ENCODE measurements at places on chromosomes 3 and 15. TPM values are rescaled to one million over a fixed set of nuclear protein-coding genes. Genes with fewer than 3 reads are reported as not detected.

GRCh38 chr3:120496278-120497002 lies 45.6 kb upstream of the FSTL1 start:
- no peak for DNase-seq
- no peak overlapping the region for H3K27ac ChIP-seq
- H3K4me1 ChIP-seq, result no peaks in the 10 kb centered on the region
- no peaks in the 10 kb centered on the region for H3K27me3 ChIP-seq
- no peaks in the 10 kb centered on the region for H3K36me3 ChIP-seq
- no peak overlapping the region for H3K4me3 ChIP-seq

DNA sequence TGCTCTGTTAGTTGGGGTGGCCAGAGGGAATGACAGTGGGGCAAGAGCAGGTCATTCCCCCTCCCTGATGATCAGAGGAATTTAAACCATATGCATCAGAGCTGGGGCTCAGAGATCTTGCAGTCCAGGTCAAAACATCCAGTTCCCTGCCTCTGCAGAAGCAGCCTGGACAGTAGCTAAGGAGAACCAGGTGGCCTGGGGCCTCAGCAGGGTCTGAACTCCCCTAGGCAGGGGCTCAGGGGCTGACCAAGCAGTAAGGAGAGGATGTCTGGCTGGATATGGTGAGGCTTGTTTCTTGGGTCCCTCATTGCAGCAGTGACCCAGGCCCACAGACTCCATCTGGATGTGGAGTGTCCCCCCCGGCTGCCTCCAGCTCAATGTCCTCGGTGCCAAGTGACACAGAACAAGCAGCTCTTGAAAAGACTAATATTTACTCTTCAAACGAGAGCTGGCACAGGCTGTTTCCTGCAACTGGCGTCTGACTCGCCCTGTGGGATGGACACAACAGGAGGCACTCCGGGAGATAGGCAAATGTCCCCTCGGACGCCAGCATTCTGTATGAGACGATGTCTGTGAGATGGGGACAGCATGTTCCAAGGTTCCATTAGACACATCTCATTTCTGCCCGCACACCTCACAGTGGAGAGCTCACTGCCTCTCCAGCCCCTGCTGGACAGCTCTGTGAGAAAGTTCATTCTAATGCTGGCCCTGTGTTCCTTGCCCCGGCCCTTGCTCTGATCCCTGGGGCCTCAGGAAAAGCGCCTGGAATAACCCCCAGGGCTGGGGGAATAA lies 37.1 kb downstream of the SEC22C start:
- H3K27ac ChIP-seq, result no peak overlapping the region
- H3K4me1 ChIP-seq, result peaks cover 4% of the 10 kb centered on the region
- DNase-seq, result no peak
- no peak overlapping the region for H3K4me3 ChIP-seq
- no peaks in the 10 kb centered on the region for H3K27me3 ChIP-seq
- no peaks in the 10 kb centered on the region for H3K36me3 ChIP-seq

DNA sequence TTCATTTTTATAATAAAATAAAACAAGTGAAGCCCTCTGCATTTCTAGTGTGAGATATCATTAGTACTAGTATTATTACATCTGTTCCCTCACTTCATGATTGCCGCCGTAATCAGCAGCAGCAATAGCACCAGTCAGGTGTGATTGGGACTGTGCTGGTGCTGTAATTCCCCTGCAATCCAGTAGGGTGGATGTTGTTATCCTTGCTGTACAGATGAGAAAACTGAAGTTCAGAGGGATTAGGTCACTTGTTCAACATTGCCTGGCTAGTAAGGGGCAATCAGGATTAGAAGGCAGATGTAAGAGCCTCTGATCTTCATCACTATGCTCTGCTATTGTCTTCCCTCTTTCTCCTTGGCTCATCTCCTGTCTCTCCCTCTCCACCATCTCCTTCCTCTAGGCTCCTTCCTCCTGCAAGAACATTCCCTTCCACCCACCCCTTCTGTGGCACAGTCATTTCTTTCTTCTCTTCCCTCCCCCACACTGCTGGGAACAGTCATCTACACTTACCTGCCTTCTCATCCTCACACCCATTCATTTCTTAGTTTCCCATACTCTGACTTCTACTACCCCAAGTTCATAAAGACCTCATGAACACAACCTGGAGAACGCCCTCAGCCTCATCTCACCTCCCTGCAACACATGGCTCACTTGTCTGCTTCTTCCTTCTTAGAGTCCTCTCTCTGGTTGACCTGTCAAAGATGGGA lies 29.7 kb downstream of the CRYGS start:
- H3K36me3 ChIP-seq, result no peaks in the 10 kb centered on the region
- H3K27me3 ChIP-seq, result no peaks in the 10 kb centered on the region
- no peaks in the 10 kb centered on the region for H3K4me1 ChIP-seq
- no peak overlapping the region for H3K4me3 ChIP-seq

The RTP1 gene
- not detected for total RNA-seq

DNA sequence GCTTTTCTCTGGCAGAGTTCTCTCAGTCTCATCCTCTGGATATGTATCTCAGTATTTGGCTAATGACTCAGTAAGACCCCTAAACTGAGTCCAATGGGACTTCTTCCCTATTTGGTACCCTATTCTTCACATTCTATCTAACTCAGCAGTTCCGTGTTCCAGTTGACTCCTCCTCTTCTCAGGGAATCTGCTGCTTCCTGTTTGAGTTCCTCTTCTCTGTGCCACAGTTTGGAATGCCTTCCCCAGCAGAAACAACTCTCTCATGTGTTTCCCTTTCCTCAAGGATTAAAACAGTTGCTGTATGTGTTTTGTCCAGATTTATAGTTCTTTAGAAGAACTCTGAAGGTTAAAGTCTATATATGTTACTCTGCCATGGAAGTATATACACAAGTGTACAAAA lies 344.0 kb upstream of the RARB start:
- H3K27ac ChIP-seq, result no peak overlapping the region
- no peak overlapping the region for H3K4me3 ChIP-seq
- H3K4me1 ChIP-seq, result no peaks in the 10 kb centered on the region
- no peak for DNase-seq

The EHD4 gene
- total RNA-seq, result 31.5 TPM

The ECE2 gene
- total RNA-seq, result not detected

DNA sequence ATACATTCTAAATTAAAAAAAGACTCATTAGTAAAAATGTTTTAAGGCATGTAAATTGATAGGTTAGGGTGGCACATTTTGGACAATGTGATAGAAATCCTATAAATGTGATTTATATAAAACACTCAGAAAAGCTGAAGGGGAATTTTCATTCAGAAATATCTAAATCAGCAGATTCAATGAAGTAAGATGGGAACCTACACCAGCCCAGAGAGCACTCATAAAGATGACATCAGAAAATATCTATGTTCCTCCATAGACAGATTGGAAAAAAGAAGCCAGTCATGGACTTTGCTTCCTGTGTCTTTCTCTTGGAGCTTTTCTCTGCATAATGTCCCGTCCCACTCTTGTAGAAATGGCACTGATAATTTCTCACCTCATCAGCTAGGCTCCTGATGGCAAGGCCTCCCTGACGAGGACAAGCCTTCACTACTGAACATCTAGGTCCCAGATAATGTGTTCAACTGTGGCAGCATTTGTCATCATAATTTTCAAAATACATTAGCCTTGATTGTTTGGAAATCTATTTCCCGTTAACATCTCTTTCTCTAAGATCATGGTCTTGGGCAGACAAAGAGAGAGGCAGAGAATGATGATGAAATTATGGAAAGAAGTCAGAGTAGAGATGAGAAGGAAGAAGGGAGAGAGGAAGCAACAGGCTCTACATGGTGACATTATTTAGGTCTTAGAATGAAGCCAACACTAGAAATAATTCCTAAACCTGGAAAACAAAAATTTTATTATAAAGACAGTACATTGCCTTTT lies 354.4 kb downstream of the NTRK3 start:
- no peaks in the 10 kb centered on the region for H3K27me3 ChIP-seq
- no peaks in the 10 kb centered on the region for H3K36me3 ChIP-seq
- H3K4me1 ChIP-seq, result no peaks in the 10 kb centered on the region
- no peak for DNase-seq
- H3K27ac ChIP-seq, result peak overlapping the region; percentile 18

GRCh38 chr3:20524328-20524727 lies 338.3 kb upstream of the SGO1 start:
- no peak overlapping the region for H3K27ac ChIP-seq
- H3K4me1 ChIP-seq, result no peaks in the 10 kb centered on the region
- H3K4me3 ChIP-seq, result no peak overlapping the region
- H3K36me3 ChIP-seq, result no peaks in the 10 kb centered on the region
- DNase-seq, result no peak
- no peaks in the 10 kb centered on the region for H3K27me3 ChIP-seq

DNA sequence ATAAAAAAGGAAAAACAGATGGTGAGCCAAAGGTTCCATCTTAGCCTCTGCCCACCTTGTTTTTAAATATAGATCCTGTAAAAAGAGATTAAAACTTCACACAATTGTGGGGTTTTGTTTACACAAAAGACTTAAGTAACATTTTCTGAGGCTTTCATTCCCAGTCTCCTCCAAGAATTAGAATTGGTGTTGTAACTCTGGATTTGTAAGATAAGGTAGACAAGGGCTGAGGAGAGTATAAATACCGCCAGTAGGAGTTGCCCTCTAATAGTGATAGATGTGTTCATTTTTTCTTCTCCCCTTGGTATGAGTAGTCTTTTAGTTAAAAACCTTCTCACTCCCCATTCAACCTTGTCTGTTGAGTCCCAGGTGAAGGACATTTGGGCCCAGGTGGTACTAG lies 8.5 kb downstream of the MINDY2 start:
- no peaks in the 10 kb centered on the region for H3K4me1 ChIP-seq
- H3K4me3 ChIP-seq, result no peak overlapping the region
- no peak for DNase-seq
- H3K36me3 ChIP-seq, result no peaks in the 10 kb centered on the region
- no peak overlapping the region for H3K27ac ChIP-seq

DNA sequence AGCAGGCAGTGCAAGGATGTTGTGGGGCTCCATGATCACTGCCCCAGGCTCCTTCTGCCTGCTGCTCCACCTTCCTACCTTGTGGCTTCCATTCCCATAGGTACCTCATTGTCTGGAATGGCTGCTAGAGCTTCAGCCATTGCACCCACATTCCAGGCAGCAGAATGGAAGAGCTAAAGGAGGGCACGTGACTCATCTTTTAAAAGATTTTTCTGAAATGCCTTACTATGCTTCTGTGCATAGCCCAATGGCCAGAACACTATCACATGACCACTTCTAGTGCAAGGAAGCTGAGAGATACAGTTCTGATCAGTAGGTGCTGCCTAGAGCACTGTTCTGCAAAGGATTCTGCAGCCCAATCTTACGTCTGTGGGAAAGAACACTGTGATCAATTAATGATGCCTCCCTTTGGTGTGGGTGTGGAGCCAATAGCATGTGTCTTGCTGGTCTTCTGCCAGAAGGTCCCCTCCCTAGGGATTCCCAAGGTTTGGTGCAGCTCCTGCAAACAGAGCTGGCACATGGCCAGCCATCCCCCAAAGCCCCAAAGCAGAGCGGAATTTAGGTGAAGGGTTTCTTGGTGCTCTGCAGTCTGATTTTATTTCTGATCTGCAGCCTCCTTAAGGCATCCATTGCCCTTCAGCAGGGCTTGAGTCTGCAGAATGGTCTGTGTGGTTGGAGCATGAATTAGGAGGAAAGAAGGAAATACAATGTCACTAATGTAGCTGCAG lies 34.4 kb downstream of the SPSB4 start:
- no peak overlapping the region for H3K4me3 ChIP-seq
- no peak overlapping the region for H3K27ac ChIP-seq
- DNase-seq, result no peak
- no peaks in the 10 kb centered on the region for H3K27me3 ChIP-seq
- no peaks in the 10 kb centered on the region for H3K4me1 ChIP-seq

The KLHL40 gene
- total RNA-seq, result not detected

- no peaks in the 10 kb centered on the region for H3K27me3 ChIP-seq
- H3K27ac ChIP-seq, result no peak overlapping the region
- H3K4me3 ChIP-seq, result no peak overlapping the region
- H3K4me1 ChIP-seq, result no peaks in the 10 kb centered on the region
Observed at GRCh38 chr3:47762233-47762632, 19.5 kb downstream of the SMARCC1 start.

- H3K27me3 ChIP-seq, result no peaks in the 10 kb centered on the region
- H3K36me3 ChIP-seq, result no peaks in the 10 kb centered on the region
- H3K4me3 ChIP-seq, result no peak overlapping the region
- H3K4me1 ChIP-seq, result no peaks in the 10 kb centered on the region
- no peak overlapping the region for H3K27ac ChIP-seq
Observed at GRCh38 chr3:70085613-70086012, 86.1 kb downstream of the SAMMSON start.

DNA sequence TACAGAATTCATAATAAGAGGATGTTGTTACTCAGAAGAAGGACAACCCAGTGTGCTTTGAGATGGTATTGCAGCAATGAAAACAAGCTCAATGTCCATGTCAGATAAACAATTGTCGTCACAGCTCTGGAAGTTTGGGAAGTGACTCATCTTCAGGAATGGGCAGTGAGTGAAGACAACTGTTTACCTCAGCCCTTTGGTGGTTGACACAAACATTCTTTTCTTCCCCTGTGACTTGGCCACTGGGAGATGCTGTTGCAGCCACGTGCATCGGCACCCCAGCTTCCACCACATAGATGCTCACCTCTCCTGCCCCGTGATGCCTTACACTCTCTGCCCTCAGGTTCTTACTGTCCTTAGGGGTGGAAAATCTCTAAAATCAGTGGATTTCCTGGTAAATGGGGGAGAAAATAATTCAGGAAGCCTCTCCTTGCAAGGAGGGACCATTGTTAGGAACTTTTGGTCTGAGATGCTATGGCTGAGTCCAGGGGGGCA lies 114.1 kb upstream of the GALNT15 start:
- H3K4me1 ChIP-seq, result peaks cover 90% of the 10 kb centered on the region
- H3K36me3 ChIP-seq, result no peaks in the 10 kb centered on the region
- DNase-seq, result peak; percentile 58
- peak overlapping the region; percentile 84 for H3K27ac ChIP-seq

- no peaks in the 10 kb centered on the region for H3K27me3 ChIP-seq
- DNase-seq, result no peak
- H3K4me3 ChIP-seq, result no peak overlapping the region
- no peak overlapping the region for H3K27ac ChIP-seq
- no peaks in the 10 kb centered on the region for H3K36me3 ChIP-seq
Observed at GRCh38 chr3:150314248-150315004, 93.7 kb upstream of the TSC22D2 start.

The COLQ gene
- total RNA-seq, result 3.9 TPM

GRCh38 chr15:59532770-59533379 lies 78.7 kb upstream of the GCNT3 start:
- no peak for DNase-seq
- H3K36me3 ChIP-seq, result no peaks in the 10 kb centered on the region
- H3K27me3 ChIP-seq, result no peaks in the 10 kb centered on the region
- H3K4me1 ChIP-seq, result no peaks in the 10 kb centered on the region
- H3K27ac ChIP-seq, result no peak overlapping the region

The PPP2R3A gene
- total RNA-seq, result 13.0 TPM

The PRICKLE2 gene
- 39.1 TPM for total RNA-seq

All from tibial nerve (tissue), 4 donors.